Aorta (tissue), 5 donors: ENCODE measurements at places on chromosomes 1 and 21. TPM values are rescaled to one million over a fixed set of nuclear protein-coding genes. Genes with fewer than 3 reads are reported as not detected.

Gene AZIN2
- total RNA-seq: 14.4 TPM

Gene APOBEC4
- total RNA-seq: not detected

Gene PDC
- total RNA-seq: not detected

Gene NCF2
- 17.0 TPM for total RNA-seq

Gene GLRX2
- total RNA-seq: 14.4 TPM

Gene CCDC27
- total RNA-seq: not detected

Gene ADAMTS1
- 750 TPM for total RNA-seq

Gene CACNA1S
- total RNA-seq: not detected

Gene HIVEP3
- total RNA-seq: 5.2 TPM

Gene ERICH3
- 0.42 TPM for total RNA-seq

Gene TSPAN1
- 3.2 TPM for total RNA-seq

Gene REG4
- not detected for total RNA-seq

Gene MAN1A2
- total RNA-seq: 47.7 TPM

Gene ALPL
- 22.3 TPM for total RNA-seq

Gene INTS3
- total RNA-seq: 52.2 TPM

Gene GCSAML
- total RNA-seq: 0.06 TPM

Gene HRNR
- total RNA-seq: not detected

Gene CASZ1
- total RNA-seq: 20.6 TPM

Gene AUNIP
- total RNA-seq: not detected

Gene MAP7D1
- total RNA-seq: 113 TPM

Gene ACTA1
- 46.8 TPM for total RNA-seq

Gene OR2T5
- not detected for total RNA-seq

Gene CCDC185
- not detected for total RNA-seq

Gene LDLRAD1
- not detected for total RNA-seq

Gene AKNAD1
- total RNA-seq: 0.72 TPM

Gene THEMIS2
- 30.7 TPM for total RNA-seq

Gene IGSF5
- not detected for total RNA-seq

Gene ATP6V1G3
- total RNA-seq: not detected

Gene NTNG1
- total RNA-seq: 1.8 TPM

Gene PDPN
- total RNA-seq: 16.6 TPM

Gene SLC45A1
- 8.7 TPM for total RNA-seq

Gene LEPR
- total RNA-seq: 71.6 TPM

Gene LCE2C
- not detected for total RNA-seq

Gene ANKRD34A
- 2.2 TPM for total RNA-seq
